ENCODE measurements at places on chromosomes 4 and X.

DNA sequence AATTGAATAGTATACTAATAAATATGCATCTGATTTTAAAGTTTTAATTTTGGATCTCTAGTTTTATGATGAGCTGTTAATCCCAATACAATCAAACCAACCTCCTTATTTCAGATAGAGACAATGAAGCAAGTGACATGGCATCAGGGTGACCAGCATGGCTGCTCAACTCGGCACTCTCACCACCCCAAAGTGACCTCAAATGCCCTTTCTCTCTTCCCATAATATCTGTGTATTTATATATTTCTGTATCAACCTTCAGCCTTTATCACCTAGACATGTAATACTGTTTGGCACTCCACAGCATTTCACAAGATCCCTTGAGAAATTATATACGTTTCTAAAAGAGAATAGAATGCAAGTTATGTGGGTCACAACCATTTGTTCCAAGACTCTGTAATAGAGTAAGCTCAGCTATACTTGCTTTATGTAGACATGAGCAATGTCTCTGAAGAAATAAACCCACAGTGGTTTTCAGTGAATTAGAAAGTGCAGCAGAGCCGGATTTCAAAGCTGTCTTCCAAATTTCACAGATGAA, 1623.2 kb upstream of the PABPC4L start:
- no peak for DNase-seq

- no peak for DNase-seq
Observed at GRCh38 chr4:140757232-140757630, 1.0 kb upstream of the TBC1D9 start.

DNA sequence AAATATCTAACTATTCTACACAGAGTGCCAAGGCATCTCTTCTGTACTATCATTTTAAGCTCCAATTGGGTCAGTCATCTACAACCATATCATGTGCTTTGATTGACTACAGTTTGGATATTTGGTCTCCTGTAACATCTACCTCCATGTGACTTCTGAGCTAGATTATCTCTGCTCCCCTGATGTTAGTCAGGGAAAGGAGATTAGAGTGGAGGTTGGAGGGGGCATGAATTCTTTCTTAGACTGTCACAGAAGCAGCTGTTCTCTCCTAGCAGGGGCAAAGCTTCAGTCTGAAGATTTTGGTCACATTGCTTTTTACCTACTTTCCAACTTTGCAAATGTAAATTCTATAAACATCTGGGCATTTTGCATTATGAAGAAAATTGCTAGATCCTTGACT, 62.6 kb upstream of the C4orf54 start:
- DNase-seq: peak; percentile 23

DNA sequence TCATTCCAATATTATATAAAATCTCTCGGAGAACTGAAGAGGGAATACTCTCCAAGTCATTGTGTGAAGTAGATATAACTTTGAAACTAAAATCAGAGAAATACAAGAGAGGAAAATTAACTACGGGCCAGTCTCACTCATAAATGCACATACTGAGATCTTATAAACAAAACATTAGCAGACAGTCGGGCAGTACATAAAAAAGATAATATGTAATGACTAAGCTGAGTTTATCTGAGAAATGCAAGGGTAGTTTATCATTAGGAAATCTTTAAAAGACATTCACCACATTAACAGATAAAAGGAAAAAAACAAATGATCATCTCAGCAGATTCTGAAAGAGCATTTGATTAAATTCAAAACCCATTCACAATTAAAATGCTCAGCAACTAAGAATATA, 116.7 kb downstream of the NYX start:
- no peak for DNase-seq

DNA sequence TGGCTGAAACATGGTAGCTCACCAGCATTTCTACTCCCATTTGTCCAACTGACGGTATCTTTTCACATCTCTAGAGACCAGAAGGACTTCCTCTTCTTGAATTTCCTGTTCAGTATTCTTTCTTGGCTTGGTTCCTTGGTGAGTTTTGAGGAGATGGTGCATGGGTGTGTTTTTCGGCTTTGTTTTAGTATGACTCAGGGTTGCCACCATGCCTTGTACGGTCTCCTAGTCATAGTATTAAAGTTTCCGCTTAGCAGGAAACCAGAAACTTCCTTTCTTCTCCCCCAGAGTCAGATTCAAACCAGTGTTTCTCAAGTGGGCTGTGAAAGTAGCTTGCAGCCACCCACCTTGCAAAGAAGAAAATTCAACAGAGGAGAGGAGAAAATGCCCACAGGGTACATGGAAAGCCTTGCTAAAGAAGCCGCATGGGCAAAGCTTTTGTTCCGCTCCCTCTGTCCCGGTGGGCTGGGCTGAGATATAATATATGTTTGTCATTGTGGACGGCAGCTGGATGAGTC, 5.7 kb downstream of the CD99 start:
- no peak for DNase-seq

GRCh38 chr4:604131-604530, 21.2 kb upstream of the PDE6B start:
- DNase-seq: peak; percentile 35

- peak; percentile 71 for DNase-seq
Observed at GRCh38 chr4:95599777-95600400, 51.1 kb upstream of the UNC5C start.

DNA sequence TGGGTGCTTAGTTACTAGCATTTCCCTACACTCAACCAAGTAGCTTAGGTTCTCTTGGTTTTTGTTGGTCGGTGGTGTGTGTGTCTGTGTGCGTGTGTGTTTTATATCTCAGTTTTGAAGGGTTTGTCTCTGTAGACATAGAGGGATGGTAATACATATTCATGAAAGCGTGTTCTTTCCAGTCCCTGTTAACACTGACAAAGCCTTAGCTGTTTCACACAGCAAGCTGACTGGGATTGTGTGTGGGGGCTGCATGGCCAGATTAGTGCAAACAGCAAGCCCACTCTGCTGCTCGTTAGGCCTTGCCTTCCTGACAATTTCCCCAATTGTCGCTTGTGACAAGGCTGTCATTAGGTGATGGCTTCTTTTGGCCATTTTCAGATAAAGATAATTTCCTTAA, 43.9 kb downstream of the ALPK1 start:
- DNase-seq: no peak

DNA sequence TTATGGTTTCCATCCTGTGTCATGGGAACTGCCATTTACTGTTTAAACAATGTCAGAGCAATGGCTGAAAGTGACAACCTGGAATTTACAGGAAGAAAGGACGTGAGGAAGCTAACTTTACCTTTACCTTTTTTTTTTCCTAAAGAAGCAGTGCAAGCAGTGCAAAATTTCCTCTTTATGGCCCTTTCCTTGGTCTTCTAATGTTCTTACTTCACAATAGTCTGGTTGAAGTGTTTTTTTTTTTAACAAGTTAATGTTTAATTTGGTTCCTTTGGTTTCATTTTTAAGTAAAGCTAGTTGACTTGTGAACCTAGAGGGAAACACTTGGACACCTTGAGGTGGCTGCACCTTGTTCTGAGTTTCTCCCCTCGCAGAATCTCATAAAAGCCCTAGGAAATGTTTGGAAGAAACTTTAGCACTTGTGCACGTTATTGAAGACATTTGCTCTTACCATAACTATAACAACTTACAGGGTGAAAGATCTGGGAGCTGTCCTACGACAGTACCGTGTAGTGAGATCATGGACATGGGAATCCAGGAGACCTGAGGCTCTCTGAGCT, 1.8 kb downstream of the SGMS2 start:
- DNase-seq: no peak

DNA sequence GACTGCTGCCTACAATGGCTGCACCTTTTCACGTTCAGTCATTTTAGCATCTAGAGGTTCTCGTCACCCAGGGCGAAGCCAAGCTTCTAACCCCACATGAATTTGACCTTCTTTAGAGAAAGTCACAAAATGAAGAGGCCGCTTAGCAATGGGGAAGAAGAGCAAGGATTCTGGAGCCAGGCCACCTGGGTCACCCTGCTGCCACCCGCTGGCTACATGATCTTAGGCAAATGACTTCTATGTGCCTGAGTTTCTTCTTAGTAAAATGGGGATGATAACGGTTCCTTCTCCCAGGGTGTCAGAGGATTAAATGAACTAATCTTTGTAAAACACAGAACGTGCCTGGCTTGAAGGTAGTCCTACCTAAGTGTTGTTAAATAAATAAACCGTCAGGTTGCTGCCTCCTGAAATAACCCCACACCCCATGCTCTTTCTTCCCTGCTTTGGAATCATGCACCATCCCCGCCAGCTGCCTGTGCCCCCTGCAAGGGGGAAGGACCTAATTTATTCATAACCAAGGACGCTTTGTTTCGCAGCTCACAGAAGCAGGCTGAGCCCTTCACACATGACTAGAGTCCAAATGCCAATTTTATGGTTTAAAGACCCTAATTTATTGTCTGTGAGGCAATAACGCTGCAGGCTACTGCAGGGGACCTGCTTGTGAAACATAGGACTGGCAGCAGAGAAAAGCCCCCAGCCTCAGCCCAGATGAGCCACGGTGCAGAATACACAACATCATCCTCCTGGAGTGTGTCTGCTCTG, 28.6 kb upstream of the NSG1 start:
- peak; percentile 10 for DNase-seq

- DNase-seq: no peak
Observed at GRCh38 chrX:150548684-150549083, 19.7 kb upstream of the MTM1 start.

- no peak for DNase-seq
Observed at GRCh38 chr4:48067536-48067935, 51.0 kb downstream of the NIPAL1 start.

- no peak for DNase-seq
Observed at GRCh38 chr4:185941461-185941860, 127.5 kb upstream of the TLR3 start.

DNA sequence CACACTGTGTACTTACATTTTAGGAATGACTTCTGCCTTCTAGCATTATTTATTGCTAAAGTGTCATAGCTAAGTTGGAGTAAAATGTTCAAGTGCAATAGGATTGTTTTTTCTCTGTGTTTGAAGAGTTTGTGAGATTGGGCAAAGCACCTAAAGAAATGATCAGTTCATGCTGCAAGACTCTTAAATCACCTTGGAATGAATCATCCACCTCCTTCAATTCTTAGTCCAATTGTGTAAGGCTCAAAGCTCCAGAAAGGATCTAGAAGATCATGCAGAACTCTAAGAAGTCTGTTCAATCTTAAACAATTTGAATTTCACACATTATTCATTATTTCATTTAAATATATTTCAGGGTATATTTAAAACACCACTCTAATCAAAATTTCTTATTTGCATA, 137.1 kb downstream of the AMELX start:
- no peak for DNase-seq

DNA sequence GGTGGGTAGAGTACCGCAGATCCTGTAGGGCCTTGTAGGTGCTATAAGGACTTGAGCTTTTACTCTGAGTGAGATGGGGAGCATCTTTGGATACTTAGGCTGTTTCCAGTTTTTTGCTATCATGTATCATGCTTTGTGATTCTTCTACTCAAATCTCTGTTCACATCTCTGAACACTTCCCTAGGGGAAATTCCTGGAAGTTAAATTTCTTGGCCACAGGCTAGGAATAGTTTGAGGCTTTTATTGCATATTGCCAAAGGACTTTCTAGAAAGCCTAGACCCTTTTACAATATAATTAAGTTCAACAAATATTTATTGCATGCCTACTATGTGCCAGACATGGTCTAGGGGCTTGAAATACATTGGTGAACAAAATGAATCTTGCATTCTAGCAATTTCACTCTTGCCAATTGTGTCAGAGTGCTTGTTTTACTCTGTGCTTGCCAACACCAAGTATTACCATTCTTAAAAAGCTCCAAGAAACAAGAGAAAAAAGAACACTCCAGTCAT, 4.1 kb upstream of the PGRMC1 start:
- no peak for DNase-seq

DNA sequence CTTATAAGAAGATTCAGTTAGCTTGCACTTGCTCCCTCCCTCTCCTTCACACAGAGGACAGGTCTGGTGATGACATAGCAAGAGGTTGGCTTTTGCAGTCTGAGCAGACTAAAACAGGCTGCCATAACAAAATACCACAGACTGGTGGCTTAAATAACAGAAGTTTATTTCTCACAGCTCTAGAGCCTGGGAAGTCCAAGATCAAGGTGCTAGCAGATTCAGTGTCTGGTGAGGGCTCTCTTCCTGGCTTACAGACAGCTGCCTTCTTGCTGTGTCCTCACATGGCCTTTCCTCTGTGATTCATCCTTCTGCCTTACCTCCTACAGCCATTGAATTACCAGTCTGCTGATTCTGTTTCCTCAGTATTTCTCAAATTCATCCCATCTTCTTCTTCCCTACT, 13.1 kb downstream of the RP2 start:
- peak; percentile 3 for DNase-seq

DNA sequence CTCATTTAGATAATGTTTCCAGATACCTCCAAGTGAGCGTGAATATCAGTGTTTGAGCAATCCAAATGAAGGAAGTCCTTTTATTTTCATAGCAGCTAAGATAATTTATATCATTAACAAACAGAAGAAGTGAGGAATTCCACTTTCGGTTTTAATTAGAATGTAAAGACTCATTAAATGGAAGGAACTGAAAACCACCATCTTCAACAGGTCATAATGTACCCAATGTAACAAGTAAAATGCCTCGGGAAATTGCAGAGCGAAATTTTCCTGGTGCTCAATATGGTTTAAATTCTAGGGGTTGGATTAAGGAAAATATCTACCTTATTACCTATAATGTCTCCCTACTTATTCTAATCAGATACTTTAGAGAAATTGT, 33.9 kb upstream of the SLC9A7 start:
- DNase-seq: peak; percentile 72

DNA sequence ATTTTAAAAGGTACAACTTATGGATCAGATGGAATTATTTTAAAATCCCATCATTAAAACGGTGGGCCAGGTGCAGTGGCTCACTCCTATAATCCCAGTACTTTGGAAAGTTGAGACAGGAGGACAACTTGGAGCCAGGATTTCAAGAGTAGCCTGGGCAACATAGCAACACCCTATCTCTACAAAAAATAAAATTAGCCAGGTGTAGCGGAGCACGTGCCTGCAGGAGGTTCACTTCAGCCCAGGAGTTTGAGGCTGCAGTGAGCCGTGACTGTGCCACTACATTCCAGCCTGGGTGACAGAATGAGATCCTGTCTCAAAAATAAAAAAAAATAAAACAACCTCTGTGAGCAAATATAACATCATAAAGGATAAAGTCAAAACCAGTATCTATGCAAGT, 11.4 kb downstream of the ADH5 start:
- no peak for DNase-seq

- no peak for DNase-seq
Observed at GRCh38 chrX:7414753-7415152, 266.8 kb upstream of the PUDP start.

DNA sequence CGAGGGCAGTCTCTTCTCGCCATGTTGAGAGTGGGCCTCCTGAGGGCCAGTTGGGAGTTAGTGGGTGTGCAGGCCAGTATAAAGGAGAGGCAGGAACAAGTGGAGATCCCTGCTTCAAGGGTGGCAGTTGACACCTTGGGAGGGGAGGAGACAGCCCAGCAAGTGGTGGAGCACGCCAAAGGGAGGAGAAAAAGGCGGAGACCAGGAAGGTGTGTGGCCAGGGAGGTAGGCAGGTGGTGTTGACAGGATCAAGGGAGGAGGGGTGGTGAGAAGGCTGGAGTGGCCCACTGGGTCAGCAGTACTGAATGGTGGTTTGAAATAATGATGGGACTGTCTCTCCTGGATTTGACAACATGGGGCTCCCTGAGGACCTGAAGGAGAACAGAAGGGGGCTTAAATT, 32.6 kb downstream of the ZNF185 start:
- no peak for DNase-seq

Measured in OCI-M1 (cell line).